RWPE2 (cell line): ENCODE measurements at places on chromosomes 12 and 14.

DNA sequence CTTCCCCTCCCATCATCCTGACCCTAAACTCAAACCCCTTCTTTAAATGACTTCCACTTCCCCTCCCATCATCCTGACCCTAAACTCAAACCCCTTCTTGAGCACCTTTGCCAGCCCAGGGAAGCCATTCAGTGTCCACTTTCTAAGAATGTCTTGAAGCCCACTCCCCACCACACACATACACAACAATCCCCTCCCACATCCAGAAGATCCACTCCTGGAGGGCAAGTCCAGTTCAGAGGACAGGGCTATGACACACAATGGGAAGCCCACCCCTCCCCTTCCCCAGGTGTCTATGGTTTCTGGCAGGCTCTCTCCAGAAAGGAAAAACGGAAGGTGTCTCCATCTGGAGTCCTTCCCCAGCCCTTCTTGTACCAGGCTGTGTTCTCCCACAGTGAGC lies 117.1 kb downstream of the KCNA5 start:
- no peak for DNase-seq

DNA sequence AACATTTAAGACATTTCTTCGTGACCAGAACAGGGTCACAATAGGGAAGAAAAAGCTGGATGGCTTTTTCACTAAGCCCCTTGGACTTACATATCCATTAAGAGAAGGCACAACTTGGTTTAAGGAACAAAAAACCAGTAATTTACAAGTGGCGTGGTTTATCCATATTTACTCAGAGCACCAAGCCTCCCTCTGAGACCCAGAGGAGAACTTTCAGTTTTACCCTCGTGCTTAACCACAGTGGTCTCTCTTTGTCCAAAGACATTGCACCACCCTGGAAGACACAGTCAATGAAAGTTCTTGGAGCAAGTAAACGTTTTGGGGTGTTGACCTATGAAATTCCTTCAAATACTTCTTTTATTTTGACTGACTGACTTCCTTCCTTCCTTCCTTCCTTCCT lies 52.5 kb downstream of the SSPN start:
- no peak for DNase-seq

GRCh38 chr14:104473244-104473565 lies 106.4 kb upstream of the C14orf180 start:
- no peak for DNase-seq

DNA sequence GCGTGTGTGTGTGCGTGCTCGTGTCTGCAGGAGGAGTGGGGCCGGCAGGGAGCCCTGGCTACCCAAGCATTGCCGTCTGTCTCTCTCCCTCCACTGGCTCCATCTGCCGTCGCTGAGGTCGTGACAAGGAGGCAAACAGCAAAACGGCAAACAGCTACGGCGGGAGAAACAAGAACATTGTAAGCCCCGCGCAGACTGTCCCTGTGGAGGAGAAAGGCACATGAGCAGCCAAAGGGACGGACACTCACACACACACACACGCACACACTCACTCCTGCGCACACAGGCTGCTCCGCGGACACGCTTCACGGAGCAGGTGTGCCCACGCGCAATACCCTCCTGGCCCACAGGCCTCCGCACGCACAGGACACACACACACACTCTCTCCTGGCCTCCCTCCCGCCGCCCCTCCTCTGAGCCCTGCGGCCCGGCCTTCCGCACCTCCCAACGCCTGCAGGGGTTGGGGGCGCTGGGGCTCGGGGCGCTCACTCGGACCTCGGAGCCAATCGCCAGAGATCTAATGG lies 905 bp downstream of the CISTR start:
- DNase-seq: no peak

GRCh38 chr12:113812411-113813228 lies 153.5 kb downstream of the RBM19 start:
- no peak for DNase-seq
